ENCODE measurements at places on chromosomes 16 and 17.
A peak's percentile ranks its signal among the peaks of the same experiment; 100 is the strongest.

DNA sequence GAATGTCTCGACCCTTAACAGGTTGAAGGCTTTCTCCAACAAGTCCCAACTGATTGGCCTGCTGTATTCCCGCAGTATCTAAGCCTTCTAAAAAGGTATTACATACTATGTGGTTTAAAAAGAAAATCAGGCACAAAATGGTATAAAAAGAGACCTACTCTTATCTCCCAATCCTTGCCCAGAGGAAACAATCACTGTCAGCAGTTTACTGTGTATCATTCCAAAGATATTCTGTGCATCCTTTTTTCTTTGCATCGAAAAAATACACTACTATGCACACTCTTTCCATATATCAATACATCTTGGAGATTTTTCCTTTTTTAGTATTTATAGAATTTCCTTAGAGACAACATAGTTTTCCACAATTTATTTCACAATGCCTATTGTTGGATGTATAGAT, 118.8 kb upstream of the TBX2 start:
- DNase-seq = no peak

DNA sequence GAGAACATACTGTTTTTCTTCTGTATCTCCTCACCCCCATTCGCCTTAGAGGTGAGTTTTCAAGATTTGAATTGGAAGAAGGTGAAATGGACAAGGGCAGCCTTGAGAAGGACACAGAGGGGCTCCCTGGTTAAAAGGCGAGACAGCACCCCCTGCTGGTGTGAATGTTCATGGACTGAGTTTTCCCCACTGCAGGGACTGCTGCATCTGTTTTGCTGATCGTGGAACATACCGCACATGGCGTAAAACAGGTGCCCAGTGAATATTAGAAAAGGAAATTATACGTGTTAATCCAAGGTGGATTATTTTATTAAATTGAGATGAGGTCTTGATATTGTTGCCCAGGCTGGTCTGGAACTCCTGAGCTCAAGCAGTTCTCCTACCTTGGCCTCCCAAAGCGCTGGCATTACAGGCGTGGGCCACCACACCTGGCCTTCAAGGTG, 54.5 kb downstream of the NDE1 start:
- peak; percentile 55 for DNase-seq

DNA sequence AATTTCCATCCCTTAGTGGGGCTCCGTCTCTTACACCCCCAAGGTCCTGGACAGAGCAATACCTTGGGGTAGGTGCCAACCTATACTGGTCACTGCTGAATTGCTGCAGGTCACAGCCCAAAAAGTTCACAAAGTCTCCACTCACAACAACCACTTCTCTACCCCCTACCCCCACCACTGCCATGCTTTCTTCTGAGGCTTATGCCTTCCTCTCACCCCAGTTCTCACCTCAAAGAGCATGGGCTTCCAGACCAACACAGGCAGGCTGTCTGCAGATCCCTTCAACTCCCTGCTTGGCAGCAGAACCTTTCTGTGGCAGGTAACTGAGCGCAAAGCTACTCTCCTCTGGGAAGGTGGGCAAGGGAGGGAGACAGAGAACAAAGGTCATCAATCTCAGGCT, 35.5 kb downstream of the C16orf78 start:
- no peak for DNase-seq

GRCh38 chr16:12315330-12316136, 339.0 kb downstream of the SNX29 start:
- DNase-seq = no peak

- no peak for DNase-seq
Measured at GRCh38 chr16:83345846-83346640, 461.7 kb upstream of the HSBP1 start.

- DNase-seq = no peak
Measured at GRCh38 chr16:57791893-57792461, 10.3 kb downstream of the KIFC3 start.

Measured in activated T-helper 9 cell treated with anti-CD3 and anti-CD28 coated beads, Interleukin-2, amount 50 U/mL, for 16 hours (primary cell).